A549 treated with ZK216348 at 1 μM for 4 hours (cell line): ENCODE measurements at places on chromosomes 2 and 18. TPM values are rescaled to one million over a fixed set of nuclear protein-coding genes. Genes with fewer than 3 reads are reported as not detected.

Gene TDRD15
- not detected in 5 replicates for total RNA-seq

Gene VIT
- total RNA-seq = not detected in 5 replicates

Gene GPAT2
- total RNA-seq = not detected in 5 replicates

Gene CD226
- total RNA-seq = 0.07 to 0.19 TPM (median 0.17 TPM) in 4 of 5 replicates, not detected in the other

Gene SCG2
- 0.86 to 1.3 TPM (median 1.2 TPM) in 5 replicates for total RNA-seq

Gene TEKT4
- not detected in 5 replicates for total RNA-seq

Gene ZEB2
- total RNA-seq = 3.7 to 7.4 TPM (median 6.8 TPM) in 5 replicates

Gene PARD6G
- 2.3 to 3.4 TPM (median 2.4 TPM) in 5 replicates for total RNA-seq

Gene ZNF385B
- total RNA-seq = not detected in 5 replicates

Gene WNT10A
- total RNA-seq = 0.19 to 0.31 TPM in 2 of 5 replicates, not detected in the others

Gene KCNG2
- not detected in 5 replicates for total RNA-seq

Gene LYPD1
- total RNA-seq = 12.0 to 19.6 TPM (median 15.8 TPM) in 5 replicates

Gene CYP26B1
- 9.1 to 17.7 TPM (median 14.5 TPM) in 5 replicates for total RNA-seq

Gene TTR
- total RNA-seq = not detected in 5 replicates

Gene ATP6V1B1
- 1.2 to 2.5 TPM (median 2.0 TPM) in 5 replicates for total RNA-seq

Gene HYCC2
- 3.2 to 6.0 TPM (median 3.8 TPM) in 5 replicates for total RNA-seq

Gene TFCP2L1
- total RNA-seq = 7.1 to 10.9 TPM (median 9.5 TPM) in 5 replicates

Gene DCDC2C
- 0.77 TPM in 1 of 5 replicates, not detected in the others for total RNA-seq

Gene CAPN13
- 0.27 to 0.39 TPM in 2 of 5 replicates, not detected in the others for total RNA-seq

Gene SLC23A3
- total RNA-seq = 0.28 to 0.80 TPM (median 0.46 TPM) in 5 replicates

Gene CFAP53
- total RNA-seq = 0.19 to 0.62 TPM (median 0.35 TPM) in 5 replicates

Gene PKDCC
- 17.7 to 24.0 TPM (median 18.4 TPM) in 5 replicates for total RNA-seq

Gene CCBE1
- total RNA-seq = 7.6 to 16.2 TPM (median 11.4 TPM) in 5 replicates

Gene IL36RN
- 0.06 to 0.13 TPM in 2 of 5 replicates, not detected in the others for total RNA-seq

Gene RABL2A
- 8.5 to 10.6 TPM (median 10.0 TPM) in 5 replicates for total RNA-seq

Gene FOXI3
- 0.08 TPM in 1 of 5 replicates, not detected in the others for total RNA-seq

Gene ARHGEF4
- total RNA-seq = 5.8 to 9.2 TPM (median 7.6 TPM) in 5 replicates

Gene KCNIP3
- total RNA-seq = 1.1 to 2.5 TPM (median 2.1 TPM) in 5 replicates

Gene SERPINB13
- total RNA-seq = not detected in 5 replicates

Gene ALKAL2
- total RNA-seq = not detected in 5 replicates

Gene COLEC12
- 0.02 to 0.05 TPM in 2 of 5 replicates, not detected in the others for total RNA-seq

Gene TRIM43
- not detected in 5 replicates for total RNA-seq

Gene ERFE
- total RNA-seq = 6.0 to 9.9 TPM (median 9.1 TPM) in 5 replicates

Gene ABCG5
- not detected in 5 replicates for total RNA-seq

Gene G6PC2
- total RNA-seq = not detected in 5 replicates

Gene SERPINB3
- 0.12 to 0.19 TPM (median 0.14 TPM) in 4 of 5 replicates, not detected in the other for total RNA-seq

Gene FBLN7
- total RNA-seq = 0.28 to 0.91 TPM (median 0.60 TPM) in 5 replicates

Gene NOL4
- total RNA-seq = not detected in 5 replicates

Gene FASTKD1
- 21.5 to 25.8 TPM (median 23.1 TPM) in 5 replicates for total RNA-seq

Gene C2orf72
- 5.3 to 8.1 TPM (median 6.5 TPM) in 5 replicates for total RNA-seq

Gene GAL3ST2
- 0.20 to 0.46 TPM (median 0.33 TPM) in 5 replicates for total RNA-seq

Gene LRATD1
- 0.07 TPM in 1 of 5 replicates, not detected in the others for total RNA-seq

Gene TTN
- under 0.01 to 0.01 TPM (median under 0.01 TPM) in 5 replicates for total RNA-seq

Gene ANKRD62
- not detected in 5 replicates for total RNA-seq

Gene TMEM17
- 3.9 to 6.1 TPM (median 5.4 TPM) in 5 replicates for total RNA-seq

Gene VWC2L
- not detected in 5 replicates for total RNA-seq

Gene CNTNAP5
- total RNA-seq = not detected in 5 replicates

Gene CHRND
- total RNA-seq = not detected in 5 replicates

Gene FEV
- total RNA-seq = not detected in 5 replicates

Gene OST4
- 550 to 647 TPM (median 575 TPM) in 5 replicates for total RNA-seq

Gene ARHGEF33
- 0.02 to 0.04 TPM in 2 of 5 replicates, not detected in the others for total RNA-seq

Gene SH2D6
- 0.91 to 1.7 TPM (median 1.2 TPM) in 4 of 5 replicates, not detected in the other for total RNA-seq

Gene AGXT
- total RNA-seq = not detected in 5 replicates

Gene RGPD4
- 0.04 to 0.16 TPM (median 0.10 TPM) in 4 of 5 replicates, not detected in the other for total RNA-seq

Gene HOXD13
- 0.07 to 0.27 TPM (median 0.23 TPM) in 5 replicates for total RNA-seq
